ENCODE measurements at places on chromosomes 2 and 18. TPM values are rescaled to one million over a fixed set of nuclear protein-coding genes. Genes with fewer than 3 reads are reported as not detected.

DNA sequence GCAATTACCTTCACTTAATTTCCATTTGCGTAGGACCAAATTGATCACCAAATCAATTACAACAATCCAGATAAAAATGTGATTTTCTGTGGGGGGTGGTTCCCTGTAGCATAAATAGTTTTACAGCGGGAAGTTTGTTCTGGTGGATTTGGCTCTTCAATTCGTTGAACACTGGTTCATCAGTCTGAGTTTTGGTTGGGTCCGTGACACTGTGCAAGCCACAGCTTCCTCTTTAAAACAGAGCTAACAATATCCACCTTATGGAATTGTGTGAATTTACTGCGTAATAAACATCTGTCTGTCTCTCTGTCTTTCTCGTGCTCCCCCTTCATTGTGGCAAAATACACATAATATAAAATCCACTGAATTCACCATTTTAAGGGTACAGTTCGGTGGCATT is 310.8 kb downstream of the TGIF1 start:
- DNase-seq = no peak

GRCh38 chr2:241035818-241036396 is 37.5 kb downstream of the SNED1 start:
- no peak for DNase-seq

DNA sequence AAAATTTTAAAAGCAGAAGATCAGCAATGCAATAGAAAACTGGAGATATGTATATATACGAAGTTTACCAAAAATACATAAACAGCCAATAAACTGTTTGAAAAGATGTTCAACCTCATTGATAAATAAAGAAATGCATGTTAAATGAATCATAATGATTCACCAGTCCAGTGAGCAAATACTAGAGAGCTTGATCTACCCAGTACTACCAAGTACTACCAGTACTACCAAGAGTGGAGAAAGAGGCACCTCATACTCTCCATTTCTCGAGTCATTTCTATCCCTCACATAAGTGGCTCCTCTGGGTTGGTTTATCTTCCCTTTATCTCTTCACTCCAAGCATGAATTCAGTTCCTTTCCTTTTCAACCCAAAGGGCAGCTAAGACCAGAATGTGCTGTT is 138.9 kb downstream of the MREG start:
- DNase-seq = no peak

SCYGR4 gene
- not detected for total RNA-seq

IL1B gene
- not detected for total RNA-seq

CCDC85A gene
- total RNA-seq = 3.1 TPM

HRH4 gene
- 0.29 TPM for total RNA-seq

All from breast epithelium (tissue), 4 donors.